Stimulated activated naive CD8-positive, alpha-beta T cell treated with anti-CD3 and anti-CD28 coated beads, Interleukin-15, Interleukin-2, amounts not matched to agents 100 U/mL and 50 U/mL, for 24 hours (primary cell): ENCODE measurements at places on chromosomes 7 and 10.

DNA sequence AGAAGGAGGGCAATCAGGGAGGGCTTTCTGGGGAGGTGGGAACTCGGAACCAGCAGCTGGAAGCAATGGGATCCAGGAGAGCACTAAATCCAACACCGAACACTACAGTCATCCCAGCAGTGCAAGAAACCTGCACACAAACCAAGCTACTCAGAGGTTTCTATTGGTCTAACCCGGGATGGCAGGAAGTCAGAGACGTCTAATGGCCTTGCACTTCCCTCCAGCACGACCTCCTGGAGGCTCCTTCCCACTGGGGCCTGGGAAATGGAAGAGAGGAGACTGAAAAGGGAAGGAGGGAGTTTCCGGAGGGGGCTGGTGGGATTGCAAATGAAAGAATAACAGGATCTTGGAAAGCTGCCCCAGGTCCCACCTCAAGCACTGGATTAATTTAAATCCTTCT, 56.3 kb downstream of the TEX36 start:
- no peak for DNase-seq

DNA sequence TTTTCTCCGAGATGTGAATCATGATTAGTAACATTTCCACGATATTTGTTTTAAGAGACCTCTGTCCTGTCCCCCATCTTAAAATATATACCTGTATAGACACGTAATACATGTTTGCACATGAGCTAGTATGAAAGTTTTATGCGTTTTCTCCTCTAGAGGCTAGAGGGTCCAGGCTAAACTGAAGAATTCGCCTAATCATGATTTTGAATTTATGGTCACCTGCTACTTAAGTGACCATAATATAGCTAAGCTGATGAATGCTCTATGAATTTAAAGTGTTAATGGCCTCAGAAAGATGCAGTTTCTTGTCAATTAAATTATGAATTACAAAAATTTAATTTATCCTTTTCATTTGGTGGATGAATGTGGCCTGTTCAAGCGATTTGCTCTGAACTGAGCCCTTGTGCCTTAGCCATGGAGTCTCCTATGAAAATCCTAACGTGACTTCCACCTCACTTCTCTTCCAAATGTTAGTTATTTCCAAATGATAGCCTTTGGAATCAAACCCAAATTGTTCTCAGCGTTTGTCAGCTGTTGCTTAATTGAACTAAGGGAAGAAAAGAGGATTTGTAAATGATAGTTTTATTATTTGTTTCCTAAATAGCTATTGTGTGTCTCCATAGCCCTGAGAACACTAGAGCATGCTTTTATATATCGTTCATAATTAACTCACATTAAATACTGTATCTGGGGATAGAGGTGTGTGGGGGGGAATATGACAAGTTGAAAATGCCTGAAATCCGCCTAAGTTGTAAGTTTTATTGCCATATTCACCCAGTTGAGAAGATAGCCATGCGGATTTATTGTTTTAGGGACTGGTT, 2.3 kb downstream of the CELF2 start:
- no peak for DNase-seq

GRCh38 chr7:127946111-127946510, 85.1 kb downstream of the LRRC4 start:
- no peak for DNase-seq

GRCh38 chr10:90859321-90859751, 1.5 kb upstream of the HTR7 start:
- DNase-seq, result no peak

GRCh38 chr10:129707406-129708388, 240.7 kb downstream of the MGMT start:
- no peak for DNase-seq

DNA sequence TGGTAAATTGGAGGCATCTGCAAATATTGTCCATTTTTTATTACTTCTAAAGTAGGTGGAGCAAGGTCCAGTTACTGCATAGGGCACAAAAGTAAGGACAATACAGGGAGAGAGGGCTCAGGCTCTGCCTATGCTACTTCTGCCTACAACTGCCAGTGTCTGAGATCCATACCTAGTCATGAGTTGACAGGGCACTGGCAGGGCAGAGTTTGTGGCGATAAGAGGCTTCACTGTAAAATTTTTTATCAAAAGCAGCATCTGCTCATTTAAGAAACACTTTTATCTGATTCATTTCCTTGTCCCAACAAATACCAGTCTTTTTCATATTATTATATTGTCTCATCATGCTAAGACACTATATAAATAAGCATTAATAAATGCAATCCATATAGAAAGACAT, 178.0 kb downstream of the LRRN3 start:
- no peak for DNase-seq

GRCh38 chr7:16889305-16889704, 7.5 kb upstream of the AGR3 start:
- DNase-seq, result no peak

- no peak for DNase-seq
These were observed 1.5 kb downstream of the IRF5 start for GRCh38 chr7:128939075-128939860.

DNA sequence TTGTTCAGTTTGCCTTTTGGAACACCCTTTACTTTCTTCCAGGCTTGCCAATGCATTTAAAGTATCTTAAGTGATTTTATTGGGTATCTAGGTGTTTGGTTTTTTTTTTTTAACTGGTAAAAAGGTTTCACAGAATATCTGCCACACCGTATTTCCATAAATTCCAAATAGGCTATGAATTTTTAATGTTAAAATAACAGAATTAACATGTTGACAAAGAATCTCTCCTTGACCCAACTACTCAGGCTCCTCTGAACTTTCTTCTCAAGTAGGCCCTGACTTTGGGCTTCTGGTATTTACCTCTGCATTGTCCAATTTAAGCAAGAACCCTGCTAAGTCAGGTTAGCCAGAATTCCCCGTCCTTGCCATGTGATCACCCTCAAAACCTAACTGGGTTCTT, 61.2 kb upstream of the PLA2G12B start:
- no peak for DNase-seq

DNA sequence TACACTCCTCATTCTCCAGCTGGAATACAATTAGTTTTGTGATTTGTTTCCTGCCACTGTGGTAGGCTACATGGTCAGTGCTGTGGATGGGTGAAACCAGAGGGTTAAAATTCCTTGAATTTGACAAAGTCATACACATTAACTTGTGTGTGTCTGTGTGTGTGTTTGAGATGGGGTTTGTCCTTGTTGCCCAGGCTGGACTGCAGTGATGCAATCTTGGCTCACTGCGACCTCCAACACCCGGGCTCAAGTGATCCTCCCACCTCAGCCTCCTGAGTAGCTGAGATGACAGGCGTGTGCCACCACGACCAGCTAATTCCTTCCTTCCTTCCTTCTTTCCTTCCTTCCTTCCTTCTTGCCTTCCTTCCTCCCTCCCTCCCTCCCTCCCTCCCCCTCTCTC, 24.8 kb upstream of the GIMAP8 start:
- DNase-seq, result no peak

DNA sequence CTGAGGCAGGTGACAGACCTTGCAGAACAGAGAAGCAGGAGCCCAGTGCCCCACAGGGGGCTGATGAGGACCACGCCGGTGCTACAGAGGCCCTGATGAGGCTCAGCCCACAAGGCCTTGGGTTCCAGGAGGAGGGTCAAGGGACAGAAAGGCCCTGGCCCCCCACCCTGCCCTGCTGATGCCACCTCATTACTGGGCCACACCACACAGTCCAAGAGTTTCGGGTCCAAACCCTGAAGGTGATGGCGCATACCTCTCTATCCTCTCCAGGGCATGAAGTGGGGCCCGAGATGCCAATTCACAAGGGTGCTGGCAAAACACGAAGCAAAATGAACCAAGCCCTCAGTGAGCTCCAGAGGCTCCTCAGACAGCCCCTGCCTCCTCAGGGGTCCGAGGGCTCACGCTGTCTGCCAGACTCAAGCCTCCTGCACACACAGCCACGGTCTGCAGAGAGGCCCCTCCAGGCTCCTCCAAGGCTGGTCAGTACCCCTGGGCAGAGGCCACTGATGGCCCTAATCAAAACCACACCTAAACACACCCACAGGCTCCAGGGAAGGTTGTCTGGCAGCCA, 32.3 kb downstream of the RASGEF1A start:
- peak; percentile 0 for DNase-seq

- DNase-seq, result no peak
These were observed 56.5 kb upstream of the DNAJB6 start for GRCh38 chr7:157280216-157280841.

- peak; percentile 89 for DNase-seq
These were observed 9.7 kb upstream of the ZFAND2A start for GRCh38 chr7:1169409-1170368.

- DNase-seq, result no peak
These were observed 11.0 kb downstream of the POT1 start for GRCh38 chr7:124918662-124919061.

DNA sequence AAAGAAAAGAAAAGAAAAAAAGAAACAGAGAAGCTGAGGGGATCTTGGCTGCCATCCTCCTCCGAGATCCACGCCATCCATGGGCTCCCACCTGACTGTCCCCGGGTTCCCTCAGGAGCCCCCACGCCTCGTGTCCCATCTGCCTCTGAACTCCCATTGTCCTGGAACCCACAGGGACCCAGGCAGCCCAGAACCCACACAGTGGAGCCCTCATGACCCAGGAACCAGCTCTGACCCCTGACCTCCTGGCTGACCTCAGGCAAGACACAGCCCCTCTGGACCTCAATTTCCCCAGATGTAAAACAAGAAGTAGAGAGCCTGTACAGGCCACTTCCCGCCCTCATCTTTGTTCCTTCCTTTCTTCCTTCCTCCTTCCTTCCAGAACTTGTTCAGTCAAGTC, 40.4 kb downstream of the RASGEF1A start:
- DNase-seq, result peak; percentile 3

DNA sequence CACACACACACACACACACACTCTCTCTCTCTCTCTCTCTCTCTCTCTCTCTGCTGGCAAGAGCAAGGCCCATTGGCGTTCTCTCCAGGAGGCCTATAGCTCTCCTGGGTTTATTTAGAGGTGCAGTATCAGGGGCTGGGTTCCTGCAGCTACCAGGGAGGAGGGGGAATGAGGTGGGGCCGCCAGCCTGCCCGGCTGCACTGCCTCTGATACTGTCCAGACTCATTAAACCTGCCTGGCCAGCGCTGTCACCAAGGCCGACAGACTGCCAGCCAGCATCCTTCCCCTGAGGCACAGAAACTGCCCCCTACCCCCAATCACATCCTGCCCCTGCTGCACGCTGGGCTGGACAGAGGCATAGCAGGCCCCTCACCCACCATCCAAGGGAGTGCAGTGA, 4.3 kb downstream of the PRRT4 start:
- DNase-seq, result no peak

DNA sequence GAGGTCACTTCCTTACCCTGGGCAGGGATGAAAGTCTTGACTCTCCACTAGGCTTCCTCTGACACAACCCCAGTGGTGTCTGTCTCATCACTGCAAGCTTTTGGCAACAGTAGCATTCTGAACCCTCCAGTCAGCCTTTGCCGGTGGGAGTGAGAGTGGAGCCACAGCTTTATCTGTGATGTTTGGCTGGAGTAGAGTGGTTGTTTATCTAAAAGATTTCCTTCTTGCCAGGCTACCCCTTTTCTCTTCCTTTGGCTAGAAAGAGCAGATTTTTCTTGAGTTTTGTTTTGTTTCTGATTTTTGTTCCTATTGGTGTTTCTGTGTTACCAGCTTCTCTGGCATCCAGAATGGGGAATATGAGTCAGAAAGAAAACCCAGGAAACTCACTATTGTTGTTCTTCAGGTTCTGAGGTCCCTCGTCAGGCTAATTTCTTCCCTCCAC, 98.9 kb upstream of the KIF5B start:
- no peak for DNase-seq

DNA sequence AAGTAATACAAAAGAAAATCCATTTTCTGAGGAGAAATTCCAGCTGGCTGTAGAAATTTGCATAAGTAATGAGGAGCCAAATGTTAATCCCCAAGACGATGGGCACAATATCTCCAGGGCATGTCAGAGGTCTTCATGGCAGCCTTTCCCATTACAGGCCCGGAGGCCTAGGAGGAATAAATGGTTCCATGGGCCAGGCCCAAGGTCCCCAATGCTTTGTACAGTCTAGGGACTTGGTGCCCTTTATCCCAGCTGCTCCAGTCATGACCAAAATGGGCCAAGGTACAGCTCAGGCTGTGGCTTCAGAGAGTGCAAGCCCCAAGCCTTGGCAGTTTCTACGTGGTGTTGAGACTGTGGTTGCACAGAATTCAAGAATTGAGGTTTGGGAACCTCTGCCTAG, 182.5 kb downstream of the GPR158 start:
- no peak for DNase-seq

DNA sequence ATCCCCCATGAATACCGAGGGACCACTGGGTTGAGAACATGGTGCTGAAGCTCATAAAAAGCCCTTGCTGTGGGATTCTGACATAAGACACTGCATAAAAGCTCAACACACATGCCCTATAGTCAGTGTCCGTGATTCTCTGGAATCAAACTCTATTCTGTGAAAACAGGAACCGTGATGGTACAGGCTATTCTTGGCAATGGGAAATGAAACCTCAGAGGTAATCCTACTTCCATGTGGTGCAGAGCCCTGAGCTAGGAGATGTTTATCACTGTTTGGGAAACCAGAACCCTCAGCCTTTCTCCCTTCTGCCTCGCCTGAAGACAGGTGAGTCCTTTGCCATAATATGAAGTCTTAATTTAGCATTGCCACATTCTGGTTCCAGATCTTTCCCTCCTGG, 80.8 kb upstream of the PRSS1 start:
- DNase-seq, result no peak

DNA sequence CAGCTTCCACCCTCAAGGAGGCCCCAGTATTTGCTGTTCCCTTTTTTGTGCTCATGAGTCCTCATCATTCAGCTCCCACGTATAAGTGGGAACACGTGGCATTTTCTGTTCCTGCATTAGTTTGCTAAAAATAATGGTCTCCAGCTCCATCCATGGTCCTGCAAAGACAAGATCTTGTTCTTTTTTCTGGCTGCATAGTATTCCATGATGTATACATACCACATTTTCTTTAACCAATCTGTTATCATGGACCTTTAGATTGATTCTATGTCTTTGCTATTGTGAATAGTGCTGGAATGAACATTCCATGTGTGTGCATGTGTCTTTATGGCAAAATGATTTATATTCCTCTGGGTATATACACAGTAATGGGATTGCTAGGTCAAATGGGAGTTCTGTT, 17.0 kb downstream of the KRIT1 start:
- no peak for DNase-seq

DNA sequence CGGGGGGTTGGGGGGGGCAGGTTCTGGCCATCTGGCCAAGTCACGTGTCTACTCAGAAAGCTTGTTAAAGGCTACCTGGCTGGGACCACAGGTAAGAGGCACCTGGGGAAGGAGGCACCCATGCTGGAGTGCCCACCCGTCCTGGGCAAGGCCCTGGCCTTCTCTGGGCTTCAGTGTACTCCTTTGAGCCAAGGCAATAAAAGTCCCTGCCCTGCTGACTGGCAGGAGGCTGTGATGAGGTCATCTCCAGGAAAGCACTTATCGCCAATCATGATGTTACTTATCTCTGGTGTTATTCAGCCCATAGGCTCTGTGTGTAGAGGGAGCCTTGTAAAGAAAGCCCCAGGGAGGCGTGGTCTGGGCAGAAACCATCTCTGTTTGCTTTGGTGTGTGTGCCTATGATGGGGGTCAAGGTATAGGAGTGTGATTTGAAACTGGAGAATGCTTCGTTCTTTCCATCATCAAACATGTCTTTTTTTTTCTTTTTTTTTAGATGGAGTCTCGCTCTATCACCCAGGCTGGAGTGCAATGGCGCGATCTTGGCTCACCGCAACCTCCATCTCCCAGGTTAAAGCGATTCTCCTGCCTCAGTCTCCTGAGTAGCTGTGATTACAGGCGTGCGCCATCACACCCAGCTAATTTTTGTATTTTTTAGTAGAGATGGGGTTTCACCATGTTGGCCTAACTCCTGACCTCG, 2.5 kb upstream of the CLDN4 start:
- DNase-seq, result no peak
